NCI-H1436 treated with DMSO at 0.1 percent for 48 hours (cell line): ENCODE measurements at places on chromosomes 7 and 10.

DNA sequence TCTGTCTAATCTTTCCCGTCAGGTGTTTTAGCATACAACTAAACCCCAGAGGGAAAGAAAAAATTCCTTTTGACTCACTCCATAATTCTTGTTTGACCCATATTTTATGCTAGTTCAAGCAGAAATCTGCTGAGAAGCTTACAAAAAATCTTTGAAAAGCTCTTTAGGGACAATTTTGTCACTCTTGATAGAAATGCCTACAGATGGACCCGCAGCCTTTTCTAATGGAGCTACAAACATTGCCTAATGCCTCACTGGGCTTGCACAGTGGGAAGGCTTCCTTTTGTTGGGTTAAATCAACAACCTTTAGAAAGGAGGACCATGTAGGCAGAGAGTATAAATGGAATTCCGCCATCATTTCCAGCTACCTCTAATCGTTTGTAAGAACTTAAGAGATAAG is 344.5 kb downstream of the PCLO start:
- DNase-seq: no peak

GRCh38 chr7:18538554-18539250 is 43.2 kb downstream of the HDAC9 start:
- no peak for DNase-seq

- no peak for DNase-seq
Measured at GRCh38 chr10:3867454-3868270, 82.7 kb upstream of the KLF6 start.

DNA sequence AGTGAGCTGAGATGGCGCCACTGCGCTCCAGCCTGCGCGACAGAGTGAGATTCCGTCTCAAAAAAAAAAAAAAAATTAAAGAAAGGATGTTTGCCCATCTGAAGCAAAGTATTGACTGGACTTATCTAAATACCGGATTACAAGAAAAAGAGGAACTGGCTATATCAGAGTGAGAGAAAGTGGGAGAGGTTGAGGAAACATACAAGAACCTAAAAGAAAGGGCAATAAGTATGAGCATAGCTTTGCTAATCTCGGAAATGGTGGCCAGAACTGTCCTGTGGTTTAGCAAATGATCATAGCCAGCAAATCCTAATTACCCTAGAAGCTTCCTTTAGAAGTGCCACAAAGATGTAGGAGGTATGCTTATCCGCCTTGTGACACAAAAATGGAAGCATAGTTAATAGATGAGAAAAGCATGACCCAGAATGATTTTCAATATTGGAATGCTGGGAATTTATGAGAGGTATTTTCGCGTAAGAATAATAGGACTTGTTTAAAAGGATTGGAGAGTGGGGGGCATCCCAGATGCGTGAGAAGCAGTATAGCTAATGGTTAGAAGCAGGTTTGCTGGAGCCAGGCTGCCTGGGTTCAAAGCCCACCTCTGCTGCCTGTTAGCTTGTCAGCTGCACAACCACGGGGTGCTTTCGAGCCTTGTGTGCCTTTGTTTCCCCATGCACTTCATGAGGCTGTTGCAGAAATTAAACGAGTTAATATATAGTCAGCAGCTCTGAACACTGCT is 1.2 kb upstream of the GTPBP4 start:
- no peak for DNase-seq

DNA sequence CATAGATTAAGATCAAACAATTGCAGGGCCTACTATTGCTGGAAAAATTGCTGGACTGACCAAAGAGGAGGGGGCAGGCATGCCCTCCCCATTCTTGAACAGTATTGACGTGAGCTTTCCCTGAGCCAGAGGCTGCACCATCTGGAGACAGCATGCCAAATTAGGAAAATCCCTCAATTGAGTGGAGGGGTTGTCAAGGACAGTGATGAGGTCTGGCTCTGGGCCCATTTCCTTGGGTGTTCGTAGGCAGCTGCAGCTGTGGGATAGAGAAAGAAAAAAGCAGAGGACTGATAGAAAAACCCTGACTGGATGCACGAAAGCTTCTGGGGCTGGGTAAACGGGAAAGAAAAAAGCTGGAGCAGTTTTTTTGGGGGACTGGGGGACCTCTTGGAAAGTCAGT is 22.8 kb upstream of the ORC5 start:
- no peak for DNase-seq

DNA sequence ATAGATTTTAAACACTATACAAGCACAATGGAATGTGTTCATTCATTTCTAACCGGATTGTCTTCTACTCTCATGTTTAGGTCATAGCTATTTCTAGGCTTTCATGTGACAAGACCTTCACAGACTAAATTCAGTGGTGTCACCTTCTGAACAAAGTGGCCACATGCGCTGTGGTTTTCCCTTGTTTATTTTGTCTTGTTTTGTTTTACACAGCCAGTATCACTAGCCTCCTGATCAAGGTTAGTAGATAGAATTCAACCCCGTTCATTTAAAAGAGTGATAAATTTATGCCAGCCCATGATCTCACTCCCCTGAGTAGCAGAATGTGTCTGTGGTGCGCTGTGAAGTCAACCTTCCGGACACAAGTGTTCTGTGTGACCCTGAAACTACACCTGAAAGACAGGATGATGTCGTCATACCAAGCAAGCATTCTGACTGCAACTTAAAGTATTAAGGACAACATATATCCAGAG is 209.1 kb downstream of the CREB5 start:
- no peak for DNase-seq

DNA sequence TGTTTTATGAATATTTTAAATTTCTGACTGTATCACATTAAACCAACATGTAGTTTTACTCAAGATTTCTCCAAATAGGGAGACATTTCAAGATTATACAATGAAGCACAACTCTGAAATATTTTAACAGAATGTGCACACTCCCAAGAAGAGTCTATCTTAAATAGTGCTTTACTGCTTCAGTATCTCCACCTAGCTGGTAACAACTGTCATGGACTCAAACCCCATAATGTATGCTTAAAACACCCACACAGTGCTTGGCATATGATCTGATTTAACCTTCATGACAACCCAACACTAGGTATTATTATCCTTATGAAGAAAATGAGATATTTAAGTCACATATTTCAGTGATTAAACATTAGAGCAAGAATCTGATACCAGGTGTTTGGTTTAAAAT is 45.9 kb downstream of the ASZ1 start:
- DNase-seq: no peak

DNA sequence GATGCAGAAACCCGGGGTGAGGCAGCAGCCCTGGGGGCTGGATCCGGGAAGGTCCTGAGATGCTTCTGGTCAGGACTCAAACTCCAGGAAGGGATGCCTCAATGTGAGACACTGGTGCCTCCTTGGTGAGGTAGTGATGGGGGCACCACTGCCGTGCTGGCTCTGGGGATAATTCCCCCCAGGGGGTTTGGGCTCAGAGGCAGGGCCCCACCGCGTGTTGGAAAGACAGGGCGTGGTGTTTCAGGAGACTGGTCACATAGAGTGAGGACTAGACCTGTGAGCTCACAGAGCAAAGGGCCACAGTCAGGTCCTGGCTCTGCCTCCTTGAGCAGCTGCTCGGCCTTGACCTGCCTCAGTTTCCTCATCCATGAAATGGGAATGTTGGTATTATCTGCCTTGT is 361.9 kb downstream of the GLRX3 start:
- DNase-seq: no peak

GRCh38 chr10:6074489-6075301 is 12.5 kb upstream of the IL2RA start:
- no peak for DNase-seq

DNA sequence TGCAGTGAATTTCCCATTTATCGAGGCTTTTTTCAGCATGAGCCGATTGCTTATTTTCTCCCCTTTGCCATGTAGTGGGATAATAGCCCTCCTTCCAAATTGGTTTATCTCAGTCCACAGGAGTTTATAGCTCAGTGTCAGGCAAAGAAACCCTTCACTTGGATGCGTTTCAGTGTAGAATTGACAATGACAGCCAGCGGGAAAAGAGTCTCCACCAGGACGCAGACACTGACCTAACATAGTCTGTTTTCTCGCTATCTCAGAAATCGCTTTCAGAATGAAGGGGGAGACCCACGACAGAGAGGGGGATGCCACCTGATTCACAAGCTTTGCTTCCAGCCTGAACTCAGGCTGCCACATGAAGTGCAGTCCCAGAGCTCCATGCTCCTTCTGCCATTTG is 43.5 kb upstream of the TCERG1L start:
- no peak for DNase-seq

DNA sequence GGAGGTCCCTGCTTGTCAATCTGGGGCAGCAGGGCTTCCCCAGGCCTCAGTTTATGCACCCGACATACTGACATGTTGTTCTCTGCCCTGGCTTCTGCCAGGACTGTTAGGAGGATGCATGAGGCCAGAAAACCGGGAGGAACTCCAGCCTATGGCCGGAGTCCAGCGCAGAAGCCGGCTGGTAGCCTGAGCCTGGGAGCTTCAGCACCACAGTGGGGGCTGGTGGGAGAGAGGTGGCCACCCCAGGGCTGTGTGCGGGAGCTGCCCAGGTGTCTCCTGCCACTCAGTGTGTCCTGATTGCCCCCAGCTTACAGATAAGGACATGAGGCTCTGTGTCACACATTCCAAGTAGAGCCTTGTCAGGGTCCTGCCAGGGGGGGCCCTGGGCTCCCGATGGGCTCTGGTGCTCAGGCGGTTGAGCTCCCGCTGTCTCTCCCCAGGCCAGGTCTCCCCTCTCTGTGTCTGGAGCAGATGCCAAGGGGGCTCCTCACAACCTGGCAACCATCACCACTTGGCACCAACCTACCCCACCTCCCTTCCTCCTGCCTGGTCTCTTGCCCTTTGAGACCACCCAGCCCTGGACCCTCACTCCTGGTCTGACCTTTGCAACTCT is 32.3 kb downstream of the PPIF start:
- DNase-seq: no peak

- no peak for DNase-seq
Measured at GRCh38 chr10:121831777-121832176, 96.1 kb downstream of the ATE1 start.

DNA sequence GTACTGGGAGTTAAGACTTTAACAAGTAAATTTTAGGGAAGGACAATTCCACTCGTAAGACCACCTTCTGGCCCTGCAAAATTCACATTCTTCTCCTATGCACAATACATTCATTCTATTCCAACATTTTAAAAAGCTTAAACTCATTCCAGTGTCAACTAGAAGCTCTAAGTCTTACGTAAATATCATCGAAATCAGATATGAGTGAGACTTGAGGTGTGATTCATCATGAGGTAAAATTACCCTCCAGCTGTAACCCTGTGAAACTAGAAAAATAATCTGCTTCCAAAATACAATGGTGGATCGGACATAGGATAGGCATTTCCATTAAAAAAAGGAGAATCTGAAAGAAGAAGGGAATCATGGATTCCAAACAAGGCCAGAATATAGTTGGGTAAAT is 370.3 kb downstream of the CDC14C start:
- no peak for DNase-seq

GRCh38 chr7:105426606-105427146 is 38.0 kb upstream of the SRPK2 start:
- no peak for DNase-seq

DNA sequence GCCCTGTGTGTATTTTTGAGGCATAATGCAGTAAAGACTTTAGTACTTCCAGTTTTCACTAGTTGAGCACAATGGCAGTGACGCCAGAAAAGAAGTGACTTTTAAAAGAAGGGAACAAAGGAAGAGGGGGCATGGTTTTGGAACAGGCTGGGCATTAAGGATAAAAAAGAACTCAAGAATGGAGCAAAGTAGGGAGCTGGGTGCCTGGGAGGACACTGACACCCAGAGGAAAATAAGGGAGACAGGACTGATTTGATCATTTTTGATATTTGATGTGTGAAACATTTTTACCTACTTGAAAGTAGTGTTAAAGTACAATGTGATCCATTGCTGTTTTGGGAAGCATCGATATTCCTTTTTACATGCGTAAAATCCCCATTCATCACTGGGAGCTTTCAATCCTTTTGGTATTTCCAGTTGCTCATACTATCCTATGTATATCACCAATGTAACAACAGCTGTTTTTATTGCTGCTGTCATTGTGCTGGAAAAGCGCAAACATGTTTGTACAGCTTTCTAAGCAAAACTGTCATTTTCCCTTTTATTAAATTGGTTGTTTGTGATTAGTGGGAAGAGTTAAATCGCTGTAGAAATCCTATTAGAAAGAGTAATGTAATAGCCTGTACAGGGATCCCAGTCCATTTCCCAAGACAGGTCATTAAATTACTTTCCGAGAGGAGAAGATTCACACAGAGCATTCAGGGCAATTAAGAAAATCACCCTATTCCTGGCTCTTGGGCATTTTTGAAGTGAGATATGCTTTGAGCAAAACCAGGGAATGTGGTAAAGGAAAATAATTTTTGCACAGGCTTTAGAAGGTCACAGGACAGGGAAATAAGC is 85.2 kb downstream of the ADAM12 start:
- DNase-seq: no peak

GRCh38 chr7:39102234-39102633 is 124.5 kb downstream of the POU6F2 start:
- no peak for DNase-seq

DNA sequence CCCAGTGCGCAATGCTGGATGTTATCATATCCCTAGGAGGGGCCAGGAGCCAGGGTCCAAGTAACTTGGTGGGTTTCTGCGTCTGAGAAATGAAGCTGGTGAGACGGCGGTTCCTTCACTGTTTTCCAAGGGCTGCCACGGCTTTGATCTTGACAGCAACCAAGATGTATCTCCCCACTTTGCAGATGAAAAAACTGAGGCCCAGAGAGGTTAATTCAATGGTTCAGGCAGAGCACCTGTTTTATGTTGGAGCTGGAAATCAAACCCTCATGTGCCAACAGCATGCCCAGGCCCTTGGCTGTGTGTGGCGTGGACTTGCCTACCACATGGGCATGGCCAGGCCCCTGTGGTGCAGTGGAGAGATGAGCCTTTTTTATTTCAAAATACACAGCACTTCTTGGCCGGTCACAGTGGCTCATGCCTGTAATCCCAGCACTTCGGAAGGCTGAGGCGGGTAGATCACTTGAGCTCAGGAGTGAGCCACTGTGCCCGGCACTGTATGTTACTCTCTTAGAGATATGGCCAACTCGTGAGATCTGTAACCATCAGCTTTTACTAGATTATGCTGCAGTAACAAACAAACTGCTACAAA is 225.2 kb upstream of the SH2B2 start:
- DNase-seq: no peak
